ENCODE measurements at places on chromosomes 3 and 15.

- no peak for DNase-seq
Observed at GRCh38 chr3:65632414-65632813, 406.3 kb downstream of the MAGI1 start.

DNA sequence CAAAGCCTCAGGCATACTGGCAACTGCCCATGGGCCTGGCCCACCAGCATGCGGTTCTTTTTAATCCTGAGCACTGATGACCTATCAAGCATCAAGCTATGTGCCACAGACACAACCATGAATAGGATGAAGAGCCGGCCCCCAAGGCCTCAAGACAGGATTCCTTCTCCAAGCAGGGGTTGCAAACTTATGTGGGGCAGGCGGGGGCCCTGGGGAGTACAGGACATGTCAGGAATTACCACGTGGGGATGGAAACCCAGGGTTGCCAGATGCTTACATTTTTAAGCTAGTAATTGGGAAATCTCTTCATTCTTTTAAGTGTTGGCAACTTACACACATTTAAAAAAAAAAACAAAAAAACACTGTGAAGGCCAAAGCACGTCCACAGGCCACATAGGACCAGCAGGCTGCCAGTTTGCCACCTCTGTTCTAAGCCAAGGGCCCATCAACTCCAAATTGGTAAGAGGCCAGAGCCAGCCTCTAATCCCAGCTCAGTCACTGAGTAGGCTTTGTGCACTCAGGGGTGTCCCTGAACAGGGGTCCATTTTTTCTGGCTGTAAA lies 32.8 kb downstream of the BDH1 start:
- no peak for DNase-seq

DNA sequence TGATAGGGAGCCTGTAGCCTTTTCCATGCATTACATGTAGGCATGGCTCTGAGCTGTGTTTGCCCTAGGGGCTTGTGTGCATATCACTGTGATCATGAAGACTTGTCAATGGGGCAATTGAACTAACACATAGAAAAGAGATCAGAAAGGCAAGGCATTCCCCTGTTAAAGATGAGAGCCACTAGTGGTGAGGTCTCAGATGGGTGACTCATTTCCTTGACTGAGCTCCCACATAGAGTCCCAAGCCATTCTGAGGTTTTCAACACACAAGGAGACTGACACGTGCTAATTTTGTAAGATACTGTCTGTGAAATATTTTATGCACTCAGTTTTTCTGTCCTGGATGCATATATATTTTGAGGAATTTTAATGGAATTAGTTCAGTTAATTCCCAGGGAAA lies 53.8 kb downstream of the SAMMSON start:
- DNase-seq = no peak

GRCh38 chr3:1609416-1609815 lies 489.2 kb upstream of the CNTN4 start:
- DNase-seq = no peak

DNA sequence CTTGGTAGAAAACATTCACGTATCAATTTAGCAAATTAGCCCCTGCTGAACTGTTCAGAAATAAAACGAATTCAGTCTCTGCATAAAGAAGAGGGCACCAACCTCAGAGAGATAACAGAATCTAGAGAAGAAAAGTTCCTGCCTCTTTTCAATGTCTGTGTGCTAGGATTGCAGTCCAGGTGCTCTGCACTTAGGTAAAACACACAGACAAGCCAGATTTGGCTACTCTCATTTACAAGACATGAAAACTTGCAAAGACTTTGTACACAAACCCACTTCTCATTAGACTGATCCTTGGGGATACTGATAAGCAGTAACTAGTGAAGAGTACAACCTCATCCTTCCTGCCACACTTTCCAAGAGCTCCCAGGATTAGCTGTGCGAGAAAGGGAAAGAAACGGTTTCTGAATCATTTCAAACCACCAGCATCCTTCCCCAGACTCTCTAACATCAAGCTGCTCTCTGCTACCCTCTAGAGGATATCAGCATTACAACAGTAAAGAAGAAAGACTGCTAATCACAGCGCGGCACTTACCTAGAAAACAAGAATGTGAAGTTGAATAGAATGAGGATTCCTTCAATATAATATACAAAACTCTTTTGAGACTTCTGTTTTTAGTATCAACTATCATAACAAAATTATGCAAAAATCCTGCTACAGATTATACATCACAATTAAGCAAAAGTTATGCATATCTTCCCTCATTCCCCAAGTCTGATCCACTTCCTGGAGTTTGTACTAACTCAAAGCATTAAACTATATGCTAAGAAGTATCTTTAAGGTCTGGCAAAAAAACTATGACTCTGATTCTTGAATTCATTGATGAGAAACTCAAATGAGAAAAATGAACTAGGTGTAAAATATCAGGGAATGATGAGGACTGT lies 306.4 kb downstream of the MAGI1 start:
- DNase-seq = peak; percentile 20

- no peak for DNase-seq
Observed at GRCh38 chr15:33344111-33344510, 33.3 kb downstream of the RYR3 start.

DNA sequence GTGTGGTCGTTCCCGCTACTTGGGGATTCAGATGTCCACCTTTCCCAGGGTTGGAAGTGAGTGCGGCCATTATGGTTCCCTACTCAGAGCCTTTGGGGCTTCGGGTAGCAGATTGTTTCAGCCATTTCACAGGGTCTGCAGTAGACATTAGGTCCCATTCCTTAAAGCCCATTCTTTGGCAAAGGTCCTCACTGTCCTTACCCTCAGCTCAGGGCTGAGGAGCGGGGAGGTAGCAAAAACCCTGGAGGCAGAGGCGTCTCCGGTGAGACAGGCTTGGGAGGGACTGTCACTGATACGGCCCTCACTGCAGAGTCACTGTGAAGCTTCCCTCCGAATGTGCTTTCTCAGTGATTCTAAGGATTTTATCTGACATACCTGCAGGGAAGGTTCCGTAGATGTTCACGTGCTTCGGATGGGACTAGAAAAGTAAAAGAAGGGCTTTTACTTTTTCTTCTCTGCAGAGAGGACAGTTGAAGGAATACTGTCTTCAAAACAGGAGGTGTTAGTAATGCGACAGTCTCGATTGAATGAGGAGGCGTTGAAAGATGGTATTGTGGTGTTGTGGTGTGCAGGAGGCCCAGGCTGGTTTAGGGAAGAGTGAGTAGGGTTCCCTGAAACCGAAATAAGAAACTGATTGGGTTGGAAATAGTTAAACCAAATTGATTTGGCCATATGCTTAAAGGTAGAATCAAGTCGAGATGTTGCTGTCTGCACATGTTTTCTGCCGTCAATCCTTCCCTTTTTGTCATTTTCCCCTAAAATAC lies 630 bp downstream of the ATP6V1A start:
- DNase-seq = no peak

- no peak for DNase-seq
Observed at GRCh38 chr15:30958219-30958618, 33.2 kb downstream of the MTMR10 start.

DNA sequence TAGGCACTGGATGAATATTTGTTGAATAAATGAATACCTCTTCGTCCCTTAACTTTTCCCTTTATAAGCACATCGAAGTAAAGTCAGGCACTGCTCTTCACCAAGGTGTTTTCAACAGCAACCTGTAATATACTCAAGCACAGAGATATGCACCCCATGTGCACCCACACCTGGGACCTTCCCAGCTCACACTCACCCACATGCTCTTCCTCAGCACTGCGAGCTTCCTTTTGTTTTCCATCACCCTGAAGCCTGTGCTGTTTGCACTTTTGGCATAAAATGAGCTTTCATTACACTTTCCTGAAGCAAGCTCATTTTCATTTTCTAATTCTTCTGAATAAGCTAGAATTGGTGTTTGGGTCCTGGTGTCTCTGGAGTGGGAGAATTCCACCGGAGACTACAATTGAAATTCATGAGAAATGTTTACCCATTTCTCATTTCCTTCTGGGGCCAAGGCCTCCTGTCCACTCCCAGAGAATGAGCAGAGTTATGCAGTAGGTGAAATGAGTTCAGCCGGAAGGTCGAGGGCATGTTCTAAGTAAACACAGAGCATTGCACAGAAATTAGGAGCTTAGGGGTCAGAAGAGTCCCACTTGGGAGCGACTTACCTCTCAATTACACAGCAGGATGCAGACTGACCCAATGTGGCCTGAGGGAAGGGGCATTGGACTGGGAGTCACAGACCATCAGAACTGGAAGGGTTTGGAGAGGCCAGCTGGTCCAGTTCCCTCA lies 15.0 kb downstream of the MASP1 start:
- DNase-seq = no peak

GRCh38 chr3:171678971-171679492 lies 131.3 kb downstream of the PLD1 start:
- no peak for DNase-seq

- DNase-seq = no peak
Observed at GRCh38 chr15:40999190-40999589, 45.9 kb downstream of the CHAC1 start.

GRCh38 chr3:176906046-176906905 lies 291.0 kb downstream of the TBL1XR1 start:
- peak; percentile 29 for DNase-seq

DNA sequence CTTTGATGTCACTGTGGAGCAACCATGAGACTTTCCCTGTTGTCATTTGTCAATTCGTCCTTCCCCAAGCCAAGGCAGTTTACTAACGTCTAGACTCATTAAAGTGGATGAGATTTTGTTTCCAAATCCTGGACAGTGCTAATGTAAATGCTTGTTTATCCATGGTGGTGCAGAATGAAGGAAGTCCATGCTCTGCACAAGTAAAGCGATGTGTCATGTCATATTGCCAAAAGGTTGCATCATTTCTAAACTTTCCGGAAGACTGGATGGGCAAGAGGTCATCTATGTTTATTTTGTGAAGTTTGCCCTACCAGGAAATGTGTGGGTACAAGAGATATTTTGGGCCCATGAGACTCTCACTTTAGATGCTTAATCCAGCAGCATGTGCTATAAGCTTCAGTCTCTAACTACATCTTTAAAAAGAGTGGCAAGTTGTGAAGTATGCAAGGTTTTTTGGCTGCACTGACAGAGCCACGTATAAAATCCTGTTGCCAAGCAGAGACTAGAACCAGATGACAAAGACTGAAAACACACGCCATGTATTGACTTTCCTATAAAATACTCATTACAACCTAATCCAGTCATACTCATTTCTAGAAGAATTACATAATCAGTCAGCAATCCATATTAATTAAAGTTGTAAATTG lies 72.1 kb upstream of the FNDC3B start:
- DNase-seq = no peak
